ENCODE measurements at places on chromosomes 7 and 10.

DNA sequence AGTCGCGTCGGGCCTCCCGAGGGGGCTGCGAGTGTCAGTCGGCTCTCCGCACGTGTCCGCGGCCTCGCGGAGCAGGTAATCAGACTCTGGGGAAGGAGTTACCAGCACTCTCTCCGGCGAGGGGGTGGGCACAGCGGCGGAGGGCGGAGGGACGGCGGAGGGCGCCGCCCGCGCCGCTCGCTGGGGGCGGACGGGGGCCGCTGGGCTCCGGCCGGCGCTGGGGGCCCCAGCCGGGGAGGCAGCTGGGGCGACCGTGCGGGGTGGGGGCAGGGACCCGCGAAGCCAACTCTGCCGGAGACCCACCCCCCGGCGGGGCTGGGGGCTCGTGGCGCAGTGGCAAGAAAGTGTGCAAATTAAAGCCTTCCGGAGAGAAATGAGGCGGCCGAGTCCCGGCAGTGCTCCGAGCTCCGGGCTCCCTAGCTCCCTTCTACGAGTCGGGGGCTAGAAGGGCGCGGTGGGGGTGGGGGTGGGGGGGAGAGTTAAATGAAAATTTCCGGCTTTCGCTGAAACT, at the start of gene CDK6:
Gene CDK6 (minus strand): TSS at position 85 of the 511 bp plus-strand sequence. CDS start 3,250 bp downstream, outside the sequence.
- peak; percentile 75 for DNase-seq

- peak; percentile 66 for DNase-seq
Observed at GRCh38 chr10:70115948-70116682, 16.5 kb downstream of the AIFM2 start.

DNA sequence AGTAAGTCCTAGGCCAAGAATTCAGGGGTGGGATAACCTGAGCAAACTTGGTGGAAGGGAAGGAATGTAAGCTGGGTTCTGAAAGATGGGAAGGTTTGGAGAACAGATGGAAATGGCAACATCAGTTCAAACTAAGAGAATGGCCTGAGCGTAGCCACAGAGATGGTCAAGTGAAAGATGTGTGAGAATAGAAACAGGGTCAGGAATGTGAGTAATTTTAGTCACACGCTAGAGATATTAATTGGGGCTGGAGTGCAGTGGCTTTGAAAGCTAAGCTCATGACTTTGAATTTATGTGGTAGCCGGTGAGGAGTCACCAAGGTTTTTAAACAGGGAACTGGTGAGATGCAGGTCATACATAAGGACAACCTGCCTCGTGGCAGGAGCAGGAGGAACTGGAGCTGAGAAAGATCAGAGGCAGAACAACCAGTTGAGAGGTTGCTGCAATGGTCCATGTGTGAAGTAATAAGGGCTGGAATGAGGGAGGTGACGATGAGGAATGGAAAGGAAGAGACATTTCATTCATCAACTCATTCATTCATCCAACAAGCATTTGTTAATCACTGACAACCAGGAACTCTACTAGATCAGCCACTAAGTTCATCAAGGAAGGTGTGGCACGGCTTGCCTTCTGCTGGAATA, 12.9 kb upstream of the SORBS1 start:
- DNase-seq: no peak

- no peak for DNase-seq
Observed at GRCh38 chr10:49741108-49741995, 20.8 kb downstream of the OGDHL start.

- no peak for DNase-seq
Observed at GRCh38 chr7:134901389-134902020, 84.8 kb upstream of the AGBL3 start.

DNA sequence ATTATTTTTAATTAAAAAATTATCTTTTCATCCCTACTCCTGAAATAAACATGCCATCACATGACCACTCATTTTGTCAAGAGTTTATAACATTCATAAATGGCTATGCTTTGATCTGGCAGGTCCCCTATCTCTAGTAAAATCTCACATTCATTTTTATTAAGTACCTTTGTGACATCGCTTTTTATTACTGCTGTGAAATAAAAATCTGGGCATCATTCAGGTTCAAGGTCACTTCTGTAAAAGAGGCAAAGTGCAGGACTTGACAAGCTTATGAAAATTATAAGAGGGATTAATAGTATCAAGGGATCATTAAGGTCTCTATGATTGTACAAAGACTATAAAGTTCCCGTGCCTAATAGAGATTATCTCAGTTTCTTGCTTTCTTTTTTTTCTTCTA, 416.8 kb upstream of the SEMA3A start:
- DNase-seq: no peak

DNA sequence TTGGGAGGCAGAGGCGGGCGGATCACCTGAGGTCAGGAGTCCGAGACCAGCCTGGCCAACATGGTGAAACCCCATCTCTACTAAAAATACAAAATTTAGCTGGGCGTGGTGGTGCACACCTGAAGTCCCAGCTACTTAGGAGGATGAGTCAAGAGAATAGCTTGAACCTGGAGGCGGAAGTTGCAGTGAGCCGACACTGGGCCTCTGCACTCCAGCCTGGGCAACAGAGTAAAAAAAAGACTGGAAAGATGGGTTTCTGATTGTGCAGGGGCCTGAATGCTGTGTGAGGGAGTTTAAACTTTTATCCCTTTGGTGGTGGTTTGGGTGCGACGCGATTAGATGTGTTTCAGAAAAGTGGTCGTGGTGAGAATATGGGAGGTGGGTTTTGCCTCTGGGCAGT, 1.8 kb downstream of the CHST12 start:
- DNase-seq: no peak

DNA sequence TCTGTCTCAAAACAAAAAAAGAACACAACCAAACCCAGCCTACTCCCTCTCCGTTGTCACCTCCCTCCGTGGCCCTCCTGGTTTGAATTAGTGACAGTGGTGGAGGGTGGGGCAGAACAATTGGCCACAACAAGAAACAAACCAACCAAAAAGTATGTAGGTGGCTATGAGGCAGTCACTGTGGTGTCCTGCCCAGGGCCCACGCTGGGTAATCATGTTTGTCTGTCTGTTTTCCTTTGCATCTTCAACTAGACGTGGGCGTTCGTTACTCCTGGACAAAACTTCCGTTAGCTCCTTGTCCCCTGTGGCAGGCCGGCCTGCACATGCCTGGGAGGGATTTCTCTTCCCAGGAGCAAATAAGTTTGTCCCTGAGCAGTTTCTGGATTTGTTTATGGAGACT, 78.4 kb downstream of the XRCC2 start:
- DNase-seq: no peak

GRCh38 chr7:55075464-55076021, 56.7 kb downstream of the EGFR start:
- no peak for DNase-seq

DNA sequence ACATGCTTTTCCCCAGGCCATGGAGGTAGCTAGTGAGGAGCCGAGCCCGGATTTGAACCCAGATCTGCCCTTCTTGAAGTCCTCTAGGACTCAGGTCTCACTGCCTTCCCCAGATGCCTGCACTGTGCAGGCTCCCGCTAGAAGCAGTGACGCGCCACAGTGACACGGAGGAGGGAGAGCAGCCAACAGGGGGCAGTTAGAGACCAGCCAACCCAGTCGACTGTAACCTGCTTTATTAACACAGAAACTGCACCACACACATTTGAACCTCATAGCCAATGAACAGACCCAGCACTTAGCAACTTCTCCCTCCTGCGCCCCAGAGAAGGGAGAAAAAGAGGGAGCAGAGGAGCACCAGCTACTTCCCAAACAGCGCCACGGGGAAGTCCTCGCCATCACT, 27.4 kb downstream of the PILRA start:
- DNase-seq: peak; percentile 11

DNA sequence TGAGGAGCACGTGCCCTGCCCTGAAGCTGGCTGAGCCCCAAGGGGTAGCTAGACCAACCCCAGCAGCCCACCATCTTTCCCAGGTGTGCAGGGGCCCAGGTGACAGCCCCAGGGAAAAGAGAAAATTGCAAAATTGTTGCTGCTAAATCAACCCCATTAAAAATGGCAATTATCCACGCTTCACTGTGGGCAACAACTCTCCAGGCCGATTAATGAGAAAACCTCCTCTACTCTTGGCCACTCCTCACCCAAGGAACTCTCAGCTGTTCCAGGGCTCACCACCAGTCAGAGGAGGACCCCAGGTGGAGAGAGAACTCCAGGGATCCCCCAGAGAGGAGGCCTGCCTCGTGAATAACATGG, 516.1 kb upstream of the MGMT start:
- no peak for DNase-seq

- DNase-seq: peak; percentile 69
Observed at GRCh38 chr10:68156373-68157185, 47.3 kb downstream of the MYPN start.

GRCh38 chr10:33196710-33197491, 137.6 kb downstream of the NRP1 start:
- no peak for DNase-seq

GRCh38 chr10:51162002-51162401, 87.7 kb downstream of the PRKG1 start:
- no peak for DNase-seq

DNA sequence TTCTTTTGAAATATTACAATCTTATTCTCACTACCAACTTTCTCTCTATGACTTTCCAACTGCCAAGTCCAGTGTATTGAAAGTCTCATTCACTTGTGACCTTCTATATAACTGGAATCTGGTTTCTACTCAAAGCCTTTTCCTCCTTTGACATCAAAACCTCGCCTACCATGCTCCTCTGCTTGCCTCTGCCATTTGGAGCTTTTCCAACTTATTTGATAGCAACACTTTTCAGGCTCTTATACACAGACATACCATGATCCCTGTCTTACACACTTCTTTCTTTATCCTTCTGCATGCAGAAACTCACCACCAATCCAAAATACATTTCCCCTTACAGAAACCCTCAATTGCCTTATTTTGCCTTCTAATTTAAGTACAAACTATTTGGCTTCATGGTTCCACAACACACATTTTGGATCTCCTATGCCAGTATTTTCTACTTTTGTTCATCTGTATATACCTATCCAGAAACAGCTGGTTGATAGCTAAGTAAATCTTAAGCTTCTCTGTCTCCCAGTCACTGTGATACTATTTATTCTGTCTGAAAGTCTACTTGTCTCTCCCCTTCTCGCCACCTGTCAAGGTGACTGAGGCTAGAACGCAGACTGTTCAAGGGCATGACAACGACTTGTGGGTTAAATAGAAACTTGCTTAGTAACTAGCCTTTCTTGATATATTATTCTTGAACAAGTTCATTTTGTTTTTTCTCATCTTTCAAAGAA, 22.4 kb downstream of the GNG11 start:
- DNase-seq: no peak
